NCI-H1417 treated with DMSO at 0.1 percent for 48 hours (cell line): ENCODE measurements at places on chromosomes 16 and 17.

DNA sequence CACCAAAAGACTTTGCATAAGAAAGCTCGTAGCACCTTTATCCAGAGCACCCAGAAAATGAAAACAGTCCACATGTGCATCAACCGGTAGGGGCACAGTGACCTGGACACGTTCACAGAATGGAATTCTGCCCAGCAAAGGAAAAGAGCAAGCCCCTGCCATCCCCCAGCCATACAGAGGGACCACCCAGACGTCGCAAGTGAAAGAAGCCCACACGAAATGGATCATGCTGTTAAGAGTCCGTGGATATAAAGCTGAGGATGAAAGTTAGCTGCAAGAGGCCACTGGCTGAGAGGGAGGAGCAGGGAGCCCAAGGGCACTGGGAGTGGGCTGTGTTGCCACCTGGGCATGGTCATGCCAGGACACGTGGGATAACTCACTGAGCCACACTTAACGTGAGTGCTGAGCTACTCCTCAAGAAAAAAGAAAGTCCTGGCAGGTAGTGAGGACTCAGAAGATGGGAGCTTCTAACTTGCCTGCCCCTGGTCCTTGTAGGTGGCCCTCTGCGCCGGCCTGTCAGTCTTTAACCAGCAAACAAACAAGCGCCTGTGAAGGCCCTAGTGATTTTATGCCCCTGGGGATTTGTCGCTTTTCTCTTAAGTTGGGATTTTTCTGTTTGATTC lies 190.7 kb downstream of the C16orf95 start:
- DNase-seq: no peak

DNA sequence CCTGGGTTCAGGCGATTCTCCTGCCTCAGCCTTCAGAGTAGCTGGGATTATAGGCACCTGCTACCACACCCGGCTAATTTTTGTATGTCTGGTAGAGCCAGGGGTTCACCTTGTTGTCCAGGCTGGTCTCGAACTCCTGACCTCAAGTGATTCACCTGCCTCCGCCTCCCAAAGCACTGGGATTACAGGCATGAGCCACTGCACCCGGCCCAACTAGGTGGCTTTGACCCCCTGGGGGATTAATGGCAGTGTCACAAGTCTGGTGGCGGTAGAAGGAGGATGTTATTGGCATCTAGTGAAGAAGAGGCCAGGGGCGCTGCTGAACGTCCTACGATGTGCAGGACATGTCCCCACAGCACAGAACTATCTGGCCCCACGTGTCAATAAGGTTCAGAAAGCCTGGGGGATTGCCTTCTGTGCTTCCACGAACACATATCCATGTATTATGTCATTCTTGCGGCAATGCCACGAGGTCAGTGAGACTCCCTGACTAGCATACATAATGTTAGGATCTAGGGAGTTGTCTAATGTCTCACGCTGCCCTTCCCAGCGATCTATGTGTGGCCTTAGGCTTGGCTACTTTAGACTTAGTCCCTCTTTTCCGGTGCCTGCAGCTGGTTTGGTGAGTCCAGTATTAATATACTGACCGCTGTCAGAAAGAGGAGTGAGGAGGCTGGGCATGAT lies 75.8 kb downstream of the ABCC6 start:
- no peak for DNase-seq

- DNase-seq: no peak
Observed at GRCh38 chr17:11539637-11540036, 58.6 kb upstream of the DNAH9 start.

DNA sequence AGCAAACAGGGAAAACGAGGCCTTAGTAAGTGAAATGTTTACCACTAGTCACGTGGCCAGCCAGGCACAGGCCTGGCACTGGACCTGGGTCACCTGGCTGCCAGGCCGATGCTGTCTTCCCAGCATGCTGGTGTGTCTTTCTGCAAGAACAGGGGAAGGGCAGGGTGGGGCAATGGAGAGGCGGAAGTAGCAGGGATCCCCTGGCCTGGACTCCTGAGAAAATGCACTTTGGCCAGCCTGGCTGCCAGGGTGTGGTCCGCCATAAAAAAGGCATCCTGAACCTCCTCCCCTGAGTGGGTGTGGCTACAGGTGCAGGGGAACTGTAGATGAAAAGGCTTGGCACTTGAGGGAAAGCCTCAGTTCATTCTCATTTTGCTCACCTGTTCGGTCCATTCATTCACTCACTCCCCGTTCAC lies 1.0 kb upstream of the ANKRD40CL start:
- no peak for DNase-seq

GRCh38 chr17:78667091-78667490 lies 89.9 kb upstream of the DNAH17 start:
- no peak for DNase-seq

- DNase-seq: no peak
Observed at GRCh38 chr16:78437352-78437968, 338.0 kb downstream of the WWOX start.

DNA sequence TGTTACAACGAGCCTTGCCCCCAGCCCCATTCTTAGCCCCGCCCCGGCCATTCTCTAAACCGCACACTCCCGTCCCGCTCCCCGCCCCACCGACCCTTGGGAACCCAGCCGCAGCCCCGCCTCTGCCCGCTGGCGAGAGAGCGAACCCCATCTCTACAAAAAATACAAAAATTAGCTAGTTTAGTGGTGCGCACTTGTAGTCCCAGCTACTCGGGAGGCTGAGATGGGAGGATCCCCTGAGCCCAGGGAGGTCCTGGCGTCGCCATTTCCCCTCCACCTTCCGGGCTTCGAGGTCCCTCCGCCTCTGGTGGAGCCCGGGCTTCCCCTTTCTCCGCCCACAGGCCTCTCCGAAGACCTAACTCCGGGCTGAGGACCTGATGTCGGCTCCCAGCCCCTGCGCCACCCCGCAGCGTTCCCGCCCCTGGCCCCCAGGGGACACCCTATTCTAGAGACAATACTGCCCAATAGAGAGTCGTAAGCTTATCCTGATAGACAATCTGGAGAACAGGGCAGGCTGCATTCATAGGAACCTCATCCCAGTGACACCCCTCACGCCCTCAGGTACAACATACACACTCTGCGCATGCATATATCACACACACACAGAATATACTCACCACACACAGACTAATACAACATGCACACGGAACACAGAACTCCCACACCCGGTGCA lies 480 bp upstream of the PROCA1 start:
- no peak for DNase-seq
